ENCODE measurements at places on chromosomes 3 and 15. TPM values are rescaled to one million over a fixed set of nuclear protein-coding genes. Genes with fewer than 3 reads are reported as not detected.

TPRG1 gene
- total RNA-seq = 2.7 TPM

DNA sequence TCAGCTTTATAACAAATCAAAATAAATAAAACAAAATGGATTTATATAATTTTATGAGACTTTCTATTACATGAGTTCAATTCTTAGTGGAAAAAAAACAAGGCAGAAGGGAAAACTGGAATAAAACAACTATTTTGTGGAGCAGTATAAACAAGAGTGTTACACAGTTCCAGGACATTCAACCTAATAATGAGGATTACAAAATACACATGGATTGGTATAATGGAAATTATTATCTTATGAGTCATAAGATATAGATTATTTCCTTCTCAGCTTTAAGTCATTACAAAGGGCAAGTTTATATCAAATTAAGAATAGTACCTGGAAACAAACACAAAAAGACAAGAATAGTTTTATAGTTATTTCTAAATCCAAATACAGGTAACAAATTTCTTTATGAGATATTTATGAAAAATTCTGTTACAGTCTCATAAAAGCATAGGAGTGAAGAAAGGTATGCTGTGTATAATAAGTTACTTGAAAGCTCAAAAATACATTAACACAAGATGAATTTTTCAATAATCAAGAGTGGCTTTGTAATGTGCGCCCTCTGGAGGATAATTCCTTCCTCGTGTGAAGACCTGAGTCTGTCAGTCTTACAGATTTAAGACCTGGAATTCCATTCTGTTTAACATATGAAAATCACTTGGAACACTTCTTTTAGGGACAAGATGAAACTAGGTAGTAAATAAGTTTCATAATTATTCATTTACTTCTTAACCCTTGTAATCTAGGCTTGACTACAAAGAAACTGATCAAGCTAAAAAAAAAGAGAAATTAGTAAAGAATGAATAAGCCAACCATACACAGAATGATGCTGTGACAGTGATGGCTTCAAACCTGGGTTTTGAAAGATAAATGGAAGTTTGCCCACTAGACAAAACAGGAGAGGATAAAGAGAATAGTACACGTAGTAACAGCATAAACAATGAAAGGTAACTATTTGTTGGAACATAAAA, 9.5 kb downstream of the COPS2 start:
- DNase-seq = no peak

CGNL1 gene
- total RNA-seq = 11.2 TPM

DNA sequence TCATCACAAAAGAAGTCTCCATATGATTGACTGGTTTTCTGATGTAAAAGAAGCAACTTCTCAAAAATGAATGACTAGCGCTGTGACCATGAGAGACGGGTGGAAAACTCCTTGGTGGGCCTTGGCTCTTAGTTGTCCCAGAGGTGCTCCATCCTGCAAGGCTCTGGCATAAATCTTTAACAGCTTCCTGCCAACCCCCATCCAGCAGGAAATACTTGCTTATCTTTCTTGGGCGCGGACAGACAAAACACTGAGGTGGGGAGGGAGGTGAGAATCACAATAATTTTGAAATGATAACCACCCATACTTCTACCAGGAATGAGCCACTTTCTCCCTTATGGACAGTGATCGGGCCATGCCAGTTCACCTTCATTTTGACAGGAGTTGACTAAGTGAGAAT, 128.6 kb downstream of the STT3B start:
- DNase-seq = no peak

- DNase-seq = no peak
Observed at GRCh38 chr3:115525731-115526130, 97.6 kb upstream of the GAP43 start.

- DNase-seq = no peak
Observed at GRCh38 chr3:155846119-155846518, 8.1 kb downstream of the SLC33A1 start.

GRCh38 chr15:78228356-78228996, 5.9 kb downstream of the ACSBG1 start:
- no peak for DNase-seq

AAGAB gene
- total RNA-seq = 18.1 TPM
